Lung (tissue), 17 donors: ENCODE measurements at places on chromosomes 2 and 18. TPM values are rescaled to one million over a fixed set of nuclear protein-coding genes. Genes with fewer than 3 reads are reported as not detected.

GPR45 gene
- total RNA-seq, result not detected

RUFY4 gene
- total RNA-seq, result 0.15 TPM

CHRNG gene
- total RNA-seq, result not detected

CASP10 gene
- 74.4 TPM for total RNA-seq

PDE1A gene
- 5.5 TPM for total RNA-seq

SAG gene
- 0.46 TPM for total RNA-seq

ZSWIM2 gene
- not detected for total RNA-seq

PIEZO2 gene
- total RNA-seq, result 33.2 TPM

DNA sequence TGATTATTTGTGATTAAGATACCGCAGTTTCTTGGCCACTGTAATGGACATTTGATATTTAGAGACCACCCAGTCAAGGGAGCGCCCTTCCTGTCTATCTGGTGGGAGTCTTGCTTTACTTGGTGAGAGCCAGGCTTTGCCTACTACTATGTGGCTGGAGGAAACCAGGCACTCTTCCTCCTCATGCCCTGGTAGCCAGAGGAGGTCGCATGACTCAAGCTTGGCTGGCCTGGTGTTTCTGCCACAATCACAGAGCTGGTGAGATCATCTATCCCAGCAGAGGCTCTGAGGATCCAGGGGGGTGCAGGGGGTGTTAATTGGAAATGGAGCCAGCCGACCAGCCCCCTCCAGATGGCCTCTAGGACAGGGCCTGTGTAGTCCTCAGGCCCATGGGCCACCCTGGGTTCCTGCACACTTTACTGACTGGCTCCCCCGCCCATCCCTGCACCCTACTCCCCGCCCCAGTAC lies 46.8 kb upstream of the BIN1 start:
- no peak overlapping the region for H3K4me3 ChIP-seq
- no peak overlapping the region for H3K27ac ChIP-seq
- no peaks in the 10 kb centered on the region for H3K27me3 ChIP-seq
- DNase-seq, result peak; percentile 51
- H3K36me3 ChIP-seq, result no peaks in the 10 kb centered on the region

GRCh38 chr2:157192445-157193423 lies 64.8 kb upstream of the GALNT5 start:
- H3K27ac ChIP-seq, result no peak overlapping the region
- DNase-seq, result no peak
- no peak overlapping the region for H3K4me3 ChIP-seq
- no peaks in the 10 kb centered on the region for H3K4me1 ChIP-seq
- H3K36me3 ChIP-seq, result no peaks in the 10 kb centered on the region

DNA sequence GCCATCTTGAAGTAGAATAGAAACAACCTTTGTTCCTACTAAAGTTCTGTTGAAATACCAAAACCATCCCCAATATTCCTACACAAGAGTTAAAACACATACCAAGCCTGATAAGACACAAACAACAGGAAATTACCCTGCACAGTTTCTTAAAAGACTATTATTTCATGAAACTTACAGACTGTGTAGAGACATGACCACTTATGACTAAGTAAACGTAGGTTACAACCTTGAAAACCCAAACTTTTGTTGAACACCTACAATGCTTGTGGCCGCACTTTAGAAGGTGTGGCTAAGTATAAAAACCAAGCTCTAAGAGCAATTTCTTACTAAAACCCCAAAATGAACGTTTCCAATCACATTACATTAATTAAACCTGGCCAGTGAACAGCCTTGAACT lies 2.0 kb downstream of the SMAD2 start:
- H3K27ac ChIP-seq, result no peak overlapping the region
- H3K27me3 ChIP-seq, result no peaks in the 10 kb centered on the region
- peaks cover 10% of the 10 kb centered on the region for H3K4me1 ChIP-seq
- DNase-seq, result peak; percentile 36
- H3K4me3 ChIP-seq, result no peak overlapping the region
- no peaks in the 10 kb centered on the region for H3K36me3 ChIP-seq

DNA sequence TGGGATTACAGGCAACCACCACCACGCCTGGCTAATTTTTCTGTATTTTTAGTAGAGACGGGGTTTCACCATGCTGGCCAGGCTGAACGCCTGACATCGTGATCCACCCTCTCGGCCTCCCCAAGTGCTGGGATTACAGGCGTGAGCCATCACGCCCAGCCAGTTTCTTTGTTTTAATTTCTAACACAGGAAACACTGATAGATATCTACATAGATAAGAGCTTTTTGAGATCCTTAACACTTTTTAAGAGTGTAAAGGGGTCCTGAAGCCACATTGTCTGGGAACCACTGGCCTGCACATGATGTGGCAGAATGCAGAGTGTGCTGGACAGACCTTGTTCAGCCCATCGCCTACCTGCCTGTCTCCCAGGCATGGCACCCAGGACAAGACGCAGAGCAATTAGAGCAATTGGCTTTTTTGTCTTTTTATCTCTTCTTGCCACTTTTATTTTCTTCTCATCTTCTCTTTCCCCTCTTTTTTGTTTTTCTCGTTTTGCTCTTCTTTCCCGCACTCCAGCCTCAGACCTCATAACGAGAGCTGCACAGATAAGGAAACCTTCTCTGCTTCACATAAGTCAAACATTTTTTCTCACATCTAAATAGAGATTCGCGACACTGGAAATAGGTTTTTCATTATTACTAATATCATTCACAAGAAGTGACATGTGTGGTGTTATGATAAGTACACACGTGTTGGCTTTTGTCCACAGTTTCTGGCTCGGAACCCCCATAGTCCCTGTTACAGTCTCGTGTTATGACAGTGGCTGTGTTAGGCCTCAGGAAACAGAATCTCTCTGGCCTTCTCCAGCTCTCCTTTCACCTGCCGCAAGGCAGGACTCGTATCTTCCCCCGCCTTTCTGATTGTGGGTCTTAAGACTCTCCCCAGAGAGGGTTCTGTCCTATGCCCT lies 25.2 kb upstream of the GPR55 start:
- DNase-seq, result no peak
- no peaks in the 10 kb centered on the region for H3K36me3 ChIP-seq
- no peaks in the 10 kb centered on the region for H3K27me3 ChIP-seq
- no peak overlapping the region for H3K27ac ChIP-seq

DNA sequence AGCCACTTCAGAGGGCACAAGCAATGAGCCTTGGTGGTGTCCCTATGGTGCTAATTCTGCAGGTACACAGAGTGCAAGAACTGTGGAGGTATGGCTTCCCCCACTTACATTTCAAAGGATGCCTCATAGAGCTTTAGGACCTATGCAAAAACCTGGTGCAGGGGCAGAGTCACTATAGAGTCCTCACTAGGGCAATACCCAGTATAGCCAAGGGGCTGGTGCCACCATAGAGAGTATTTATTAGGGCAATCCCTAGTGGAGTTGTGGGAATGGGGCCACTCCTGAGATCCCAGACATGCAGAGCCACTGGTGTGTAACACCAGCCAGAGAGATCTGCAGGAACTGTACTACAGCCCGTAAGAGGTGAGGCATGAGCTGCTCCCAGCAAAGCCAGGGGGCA lies 312.2 kb downstream of the SLC4A3 start:
- H3K36me3 ChIP-seq, result no peaks in the 10 kb centered on the region
- H3K4me3 ChIP-seq, result no peak overlapping the region
- no peak overlapping the region for H3K27ac ChIP-seq
- no peaks in the 10 kb centered on the region for H3K27me3 ChIP-seq
- no peak for DNase-seq

DNA sequence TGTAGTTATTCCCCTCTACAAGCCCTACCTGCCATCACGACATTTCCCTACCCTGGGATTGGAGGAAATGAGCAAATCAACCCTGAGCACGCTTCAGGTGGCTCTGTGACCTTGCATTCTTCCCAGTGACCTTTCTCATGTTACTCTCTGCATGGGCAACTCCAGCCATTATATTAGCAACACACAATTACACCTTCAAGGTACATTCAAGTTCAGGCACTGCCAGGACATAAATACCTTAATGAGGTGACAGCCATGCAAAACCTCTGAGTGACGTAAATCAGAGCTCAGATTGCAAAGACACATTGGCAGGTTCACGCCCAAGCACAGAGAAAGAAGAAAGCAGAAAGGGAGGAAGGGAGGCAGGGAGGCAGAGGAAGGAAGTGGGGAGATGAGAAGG lies 68.7 kb upstream of the ALK start:
- no peak for DNase-seq
- no peaks in the 10 kb centered on the region for H3K27me3 ChIP-seq
- no peak overlapping the region for H3K27ac ChIP-seq
- no peaks in the 10 kb centered on the region for H3K4me1 ChIP-seq
- H3K4me3 ChIP-seq, result no peak overlapping the region

GRCh38 chr2:15069149-15069548 lies 436.6 kb downstream of the LRATD1 start:
- DNase-seq, result no peak
- no peak overlapping the region for H3K4me3 ChIP-seq
- no peaks in the 10 kb centered on the region for H3K4me1 ChIP-seq
- H3K27me3 ChIP-seq, result no peaks in the 10 kb centered on the region

- H3K4me3 ChIP-seq, result no peak overlapping the region
- no peak overlapping the region for H3K27ac ChIP-seq
- peaks cover 23% of the 10 kb centered on the region for H3K4me1 ChIP-seq
- peaks cover 96% of the 10 kb centered on the region for H3K27me3 ChIP-seq
- no peaks in the 10 kb centered on the region for H3K36me3 ChIP-seq
These were observed 8.0 kb downstream of the SIX3 start for GRCh38 chr2:44949329-44950151.

DNA sequence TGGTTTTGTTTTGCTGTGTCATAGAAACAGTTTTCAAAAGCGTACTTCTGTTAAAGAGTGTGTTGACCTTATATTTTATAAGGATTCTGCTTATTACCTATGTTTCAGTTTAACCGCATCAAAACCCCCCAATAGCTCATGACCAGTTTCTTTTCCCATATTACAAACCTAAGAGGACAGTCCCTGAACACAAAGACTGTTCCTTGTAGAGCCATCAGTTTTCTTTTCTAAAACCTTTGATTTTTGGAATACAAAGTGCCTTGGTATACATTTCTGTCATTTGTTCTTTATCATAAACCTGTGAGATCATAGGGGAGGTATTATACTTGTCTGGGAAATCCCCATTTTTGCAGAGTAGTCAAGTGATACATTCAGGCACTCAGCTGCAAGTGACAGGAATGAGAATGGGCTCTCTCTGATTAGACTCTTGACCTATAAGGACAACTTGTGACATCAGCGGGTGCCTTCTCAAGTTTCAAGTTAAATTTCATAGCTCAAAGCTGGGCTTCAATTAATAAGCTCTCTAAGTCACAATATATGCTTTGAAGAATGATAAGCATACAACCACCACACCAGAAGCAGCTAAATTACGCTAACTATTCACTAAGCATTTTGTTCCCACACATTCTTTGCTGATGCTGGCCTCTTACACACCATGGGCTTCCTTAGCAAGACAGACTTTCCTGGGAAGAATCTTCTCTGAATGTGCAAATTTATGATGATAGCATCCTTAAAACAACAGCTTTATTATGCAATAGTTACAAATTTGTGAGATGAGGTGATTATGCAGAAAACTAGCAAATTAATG lies 97.5 kb upstream of the CD302 start:
- peak; percentile 28 for DNase-seq
- H3K36me3 ChIP-seq, result no peaks in the 10 kb centered on the region
- H3K4me1 ChIP-seq, result no peaks in the 10 kb centered on the region
- H3K4me3 ChIP-seq, result no peak overlapping the region

- DNase-seq, result no peak
- H3K4me1 ChIP-seq, result no peaks in the 10 kb centered on the region
- H3K36me3 ChIP-seq, result no peaks in the 10 kb centered on the region
These were observed 28.5 kb downstream of the IL37 start for GRCh38 chr2:112939425-112939824.

- H3K27me3 ChIP-seq, result no peaks in the 10 kb centered on the region
- no peak for DNase-seq
These were observed 73.6 kb downstream of the SPRED2 start for GRCh38 chr2:65358678-65359400.

GRCh38 chr2:171404261-171404660 lies 29.5 kb downstream of the METTL8 start:
- H3K27me3 ChIP-seq, result no peaks in the 10 kb centered on the region
- no peak overlapping the region for H3K27ac ChIP-seq
- no peaks in the 10 kb centered on the region for H3K36me3 ChIP-seq
- DNase-seq, result no peak
- peaks cover 1% of the 10 kb centered on the region for H3K4me1 ChIP-seq
